ENCODE measurements at places on chromosomes 16 and 17. TPM values are rescaled to one million over a fixed set of nuclear protein-coding genes. Genes with fewer than 3 reads are reported as not detected.

DNA sequence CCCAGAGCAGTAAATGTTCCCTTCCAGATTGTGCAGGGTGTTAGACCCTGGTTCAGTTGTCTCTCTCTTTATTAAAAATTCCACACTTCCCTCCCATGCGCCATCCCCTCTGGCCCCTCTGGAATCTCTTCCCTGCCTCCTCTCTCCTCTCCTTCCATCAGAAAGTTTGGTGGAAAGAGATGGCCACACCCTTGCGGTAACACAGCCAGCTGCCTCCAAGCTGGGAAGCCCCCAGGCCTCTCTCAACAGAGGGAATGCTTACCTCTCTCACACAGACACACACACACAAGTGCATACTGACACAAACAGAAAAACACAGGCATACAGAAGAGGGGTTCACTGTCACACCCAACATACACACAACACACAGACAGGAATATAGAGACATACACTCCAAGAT, 220.5 kb downstream of the C16orf78 start:
- DNase-seq = no peak

GRCh38 chr16:50888486-50889261, 146.8 kb downstream of the CYLD start:
- DNase-seq = no peak

GRCh38 chr17:77256710-77257109, 115.9 kb downstream of the SEC14L1 start:
- no peak for DNase-seq

DNA sequence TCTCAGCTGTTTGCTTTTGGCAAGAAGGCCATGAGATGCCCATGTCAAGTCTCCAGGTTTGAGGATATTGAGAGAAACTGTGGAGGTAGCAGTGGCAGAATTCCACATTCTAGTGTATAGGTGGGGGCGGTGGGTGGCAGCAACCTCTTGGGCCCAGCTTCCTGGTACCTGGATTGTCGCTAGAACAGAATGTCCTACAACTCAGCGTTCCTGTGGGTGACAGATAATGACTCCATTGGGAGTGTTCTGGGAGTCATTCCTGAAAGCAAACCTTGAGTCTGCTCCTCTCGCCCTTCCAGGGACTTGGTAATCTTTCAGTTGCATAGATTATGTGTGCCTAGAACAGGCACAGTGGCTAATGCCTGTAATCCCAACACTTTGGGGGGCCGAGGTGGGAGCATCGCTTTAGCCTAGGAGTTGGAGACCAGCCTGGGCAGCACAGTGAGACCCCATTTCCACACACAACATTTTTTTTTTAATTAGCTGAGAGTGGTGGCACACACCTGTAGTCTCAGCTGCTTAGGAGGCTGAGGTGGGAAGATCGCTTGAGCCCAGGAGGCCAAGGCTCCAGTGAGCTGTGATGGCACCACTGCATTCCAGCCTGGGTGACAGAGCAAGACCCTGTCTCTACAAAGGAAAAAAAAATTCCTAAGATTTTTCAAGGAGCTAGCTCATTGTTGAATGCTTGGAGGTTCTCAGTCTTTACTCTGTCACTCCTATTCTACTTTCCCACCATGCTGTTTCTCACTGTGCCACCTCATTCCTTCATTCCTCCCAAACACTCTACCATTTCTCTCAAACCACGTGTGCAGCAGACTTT, 37.9 kb upstream of the METTL16 start:
- no peak for DNase-seq

- DNase-seq = no peak
These were observed 54.8 kb downstream of the RPH3AL start for GRCh38 chr17:297758-298157.

- no peak for DNase-seq
These were observed 16.4 kb upstream of the MARCHF10 start for GRCh38 chr17:62824290-62825131.

- no peak for DNase-seq
These were observed 52.3 kb downstream of the RPGRIP1L start for GRCh38 chr16:53651357-53651756.

- no peak for DNase-seq
These were observed 35.3 kb upstream of the TBC1D3K start for GRCh38 chr17:37888881-37889280.

- DNase-seq = no peak
These were observed 820 bp downstream of the TLCD1 start for GRCh38 chr17:28725166-28725659.

DNA sequence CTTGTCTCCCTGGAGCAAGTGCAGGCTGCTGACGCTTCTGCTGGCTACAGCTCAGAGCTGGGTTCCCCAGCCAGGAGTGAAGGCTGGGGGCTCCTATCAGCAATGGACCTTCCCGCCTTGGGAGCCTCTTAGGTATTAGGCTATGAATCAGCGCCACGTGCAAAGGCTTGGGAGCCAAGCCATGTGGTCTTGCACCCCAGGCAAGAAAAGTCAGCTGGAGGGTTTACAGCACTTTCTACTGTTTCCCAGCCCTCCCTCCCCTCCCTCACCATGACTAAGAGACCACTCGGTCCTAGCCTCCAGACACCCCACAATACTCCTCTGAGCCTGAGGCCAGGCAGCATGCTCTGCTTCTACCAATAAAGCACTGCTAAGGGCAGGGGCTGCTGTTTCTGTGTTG, 12.3 kb downstream of the EPX start:
- DNase-seq = no peak

DNA sequence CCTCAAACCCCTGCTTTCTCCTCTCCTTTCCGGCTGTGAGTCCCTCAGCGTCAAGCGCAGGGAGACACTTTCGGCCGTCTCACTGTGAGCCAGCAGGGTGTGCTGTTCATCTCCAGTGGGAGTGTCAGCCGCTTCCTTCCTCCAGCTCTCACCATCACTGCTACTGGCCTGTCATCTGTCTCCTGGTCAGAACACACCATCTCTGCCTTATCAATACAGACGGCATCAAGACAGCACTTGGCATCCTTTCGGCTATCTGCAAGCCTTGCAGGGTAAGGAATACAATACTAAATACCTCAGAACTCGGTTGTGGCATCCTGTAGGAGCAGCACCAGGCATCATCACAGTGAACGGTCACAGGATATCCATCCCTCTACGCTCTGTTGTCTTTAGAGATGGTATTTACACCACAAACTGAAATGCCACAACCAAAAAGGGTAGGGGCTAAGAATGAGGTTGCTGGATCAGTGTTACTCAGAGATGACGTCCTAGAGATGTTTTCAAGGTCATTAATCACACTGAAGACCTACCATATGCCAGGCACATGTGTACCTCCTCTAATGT, 20.7 kb upstream of the CMTM4 start:
- DNase-seq = no peak

DNA sequence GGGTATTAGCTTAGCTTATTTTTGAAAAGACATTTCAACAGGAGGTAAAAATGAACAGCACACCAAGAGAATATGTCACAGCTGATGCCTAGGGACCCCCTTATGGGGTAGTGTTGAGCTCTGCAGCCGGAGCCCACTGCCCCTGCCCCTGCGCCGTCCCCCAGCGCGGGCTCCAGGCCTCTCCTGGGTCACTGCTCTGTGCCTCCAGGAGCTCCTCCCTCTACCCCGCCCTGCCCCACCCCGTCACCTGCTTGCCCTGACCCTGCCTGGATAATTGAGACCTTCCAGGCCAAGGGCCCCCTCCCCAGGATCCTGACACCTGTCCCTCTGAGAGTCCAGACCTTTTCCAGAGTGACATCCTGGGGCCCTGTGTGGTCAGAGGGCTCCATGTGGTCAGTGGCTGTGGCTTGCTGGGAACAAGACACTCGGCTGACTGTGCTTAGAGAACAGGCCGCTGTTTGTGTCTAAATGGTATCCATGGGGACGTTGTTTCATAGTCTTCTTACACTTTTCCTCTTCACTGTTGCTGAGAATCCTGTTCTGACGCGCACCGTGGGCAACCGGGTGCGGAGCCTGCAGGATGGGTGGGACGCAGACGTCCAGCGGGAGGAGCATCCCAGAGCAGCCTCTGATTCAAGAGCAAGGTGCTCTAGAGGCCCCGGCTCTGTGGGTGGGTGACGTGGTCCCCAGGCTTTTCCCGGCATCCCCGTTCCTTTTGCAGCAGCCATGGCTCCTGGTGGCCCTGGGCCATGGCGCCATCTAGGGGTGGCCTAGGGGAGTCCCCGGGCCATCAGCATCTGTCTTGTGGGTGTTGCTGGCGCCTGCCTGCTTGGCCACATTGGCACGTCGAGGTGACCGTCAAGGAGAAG, 20.0 kb upstream of the WFIKKN1 start:
- peak; percentile 62 for DNase-seq

DNA sequence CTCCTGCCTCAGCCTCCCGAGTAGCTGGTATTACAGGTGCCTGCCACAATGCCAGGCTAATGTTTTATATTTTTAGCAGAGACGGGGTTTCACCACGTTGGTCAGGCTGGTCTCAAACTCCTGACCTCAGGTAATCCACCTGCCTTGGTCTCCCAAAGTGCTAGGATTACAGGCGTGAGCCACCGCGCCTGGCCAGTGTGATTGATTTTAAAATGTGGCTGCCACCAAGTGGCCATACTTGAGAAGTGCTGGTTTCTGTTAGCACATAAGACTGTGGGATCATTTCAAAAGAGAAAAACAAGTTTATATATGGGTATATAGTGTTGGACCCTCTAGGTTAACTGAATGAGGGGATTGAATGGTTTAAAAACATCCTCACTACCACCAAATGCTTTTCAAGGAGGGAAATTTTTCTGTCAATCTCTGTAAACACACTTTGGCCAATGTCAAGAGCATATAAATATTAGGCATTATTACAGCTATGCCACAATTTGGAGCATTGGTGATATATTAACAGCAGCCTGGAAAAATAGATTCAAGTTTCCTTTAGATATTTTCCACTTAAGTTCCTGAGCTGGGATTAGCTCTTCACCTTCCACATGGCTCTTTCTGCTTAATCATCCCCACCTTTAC, 13.5 kb upstream of the DHRS13 start:
- peak; percentile 50 for DNase-seq

The KRTAP1-5 gene
- not detected for total RNA-seq

The KRTAP4-1 gene
- total RNA-seq = not detected

The RCVRN gene
- 0.27 TPM for total RNA-seq

The DNAAF1 gene
- total RNA-seq = 0.73 TPM

The CYGB gene
- total RNA-seq = 5.6 TPM

The NOG gene
- total RNA-seq = 6.9 TPM

The HIC1 gene
- 9.1 TPM for total RNA-seq
